ENCODE measurements at places on chromosomes 1 and 21. TPM values are rescaled to one million over a fixed set of nuclear protein-coding genes. Genes with fewer than 3 reads are reported as not detected.

The LENEP gene
- total RNA-seq = not detected

The PTGS2 gene
- 10.0 TPM for total RNA-seq

The LPAR3 gene
- 1.4 TPM for total RNA-seq

The FAM43B gene
- total RNA-seq = 0.52 TPM

The ARID4B gene
- total RNA-seq = 39.9 TPM

The PLEKHG5 gene
- total RNA-seq = 18.5 TPM

The CD84 gene
- total RNA-seq = 11.9 TPM

The TAL1 gene
- total RNA-seq = 6.0 TPM

The L1TD1 gene
- 0.29 TPM for total RNA-seq

The C21orf91 gene
- total RNA-seq = 7.4 TPM

The KCND3 gene
- 8.7 TPM for total RNA-seq

The HCRTR1 gene
- total RNA-seq = not detected

The SLAMF1 gene
- total RNA-seq = 2.8 TPM

The ARHGAP29 gene
- total RNA-seq = 19.2 TPM

The CD34 gene
- total RNA-seq = 23.2 TPM

The FCRLB gene
- 0.23 TPM for total RNA-seq

The THEMIS2 gene
- total RNA-seq = 18.3 TPM

The ADORA1 gene
- total RNA-seq = 7.3 TPM

The SLC45A3 gene
- total RNA-seq = 13.6 TPM

Data from mucosa of gallbladder (tissue), 1 donor.